AG10803 (cell line): ENCODE measurements at places on chromosomes 7 and 10.

DNA sequence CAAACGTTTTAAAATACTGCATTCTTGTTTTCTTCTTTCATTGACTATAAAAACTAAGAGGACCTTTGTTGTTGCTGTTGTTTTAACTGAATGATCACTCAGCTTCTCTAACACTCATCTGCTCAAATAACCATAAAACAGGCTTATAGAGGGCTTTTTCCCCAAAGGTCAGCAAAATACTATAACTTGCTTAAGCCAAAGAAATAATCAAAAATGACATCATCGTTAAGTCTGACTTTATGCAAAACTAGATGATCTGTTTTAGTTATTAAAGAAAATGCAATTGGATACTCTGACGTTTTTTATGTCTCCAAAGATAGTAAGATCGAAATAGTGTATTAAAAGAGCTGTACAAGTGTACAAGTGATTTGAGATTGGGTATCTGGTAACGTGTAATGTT lies 152.9 kb downstream of the SEMA3A start:
- DNase-seq: no peak

DNA sequence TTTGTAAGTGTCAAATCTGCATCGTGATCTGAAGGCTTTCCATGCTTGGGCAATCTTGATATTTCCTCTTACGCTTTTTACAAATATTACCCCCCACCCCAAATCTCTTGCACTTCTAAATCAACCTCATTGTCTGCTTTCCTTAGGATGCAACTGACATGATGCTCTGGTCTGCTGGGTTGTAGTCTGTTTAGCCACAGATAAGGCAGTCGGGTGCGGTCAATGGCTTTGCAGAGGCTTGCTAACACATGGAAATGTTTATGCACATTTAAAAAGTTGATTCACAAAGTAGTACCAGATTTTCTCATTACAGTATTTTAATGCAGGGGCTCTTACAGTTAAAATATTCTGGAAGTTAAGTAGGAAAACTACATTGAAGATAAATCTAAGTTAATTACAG lies 172.5 kb downstream of the BAMBI start:
- DNase-seq: peak; percentile 9

- DNase-seq: no peak
These were observed 79.4 kb downstream of the TRRAP start for GRCh38 chr7:98957766-98958165.

- DNase-seq: peak; percentile 74
These were observed 13.0 kb upstream of the WIPI2 start for GRCh38 chr7:5177060-5177459.

- no peak for DNase-seq
These were observed 195.2 kb downstream of the MDFIC start for GRCh38 chr7:115116773-115117715.

GRCh38 chr10:131435760-131436457 lies 124.4 kb upstream of the TCERG1L start:
- no peak for DNase-seq

GRCh38 chr10:108465871-108466641 lies 1301.5 kb upstream of the SORCS1 start:
- DNase-seq: peak; percentile 34

DNA sequence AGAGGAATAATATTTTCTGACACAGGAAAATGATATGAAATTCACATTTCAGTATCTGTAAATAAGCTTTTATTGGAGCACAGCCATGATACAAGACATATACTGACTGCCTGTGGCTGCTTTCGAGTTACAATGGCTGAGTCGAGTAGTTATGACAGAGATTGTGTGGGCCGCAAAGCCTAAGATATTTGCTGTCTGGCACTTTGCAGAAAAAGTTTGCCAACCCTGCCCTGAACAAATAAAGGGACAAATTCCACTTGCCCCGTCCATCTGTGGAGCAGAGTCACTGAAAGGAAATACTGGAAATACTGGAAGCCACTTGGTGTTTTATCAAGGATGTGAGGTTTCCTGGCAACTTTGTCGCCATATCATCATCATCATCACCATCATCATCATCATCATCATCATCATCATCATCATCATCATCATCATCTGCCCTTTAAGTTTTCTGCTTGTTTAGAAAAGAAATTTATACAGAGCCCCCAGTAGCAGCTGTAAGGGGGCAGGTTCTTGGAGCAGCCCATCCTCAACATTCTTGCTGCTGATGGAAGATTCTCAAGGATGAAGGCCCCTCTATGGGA lies 85.8 kb downstream of the TCF7L2 start:
- DNase-seq: peak; percentile 35

DNA sequence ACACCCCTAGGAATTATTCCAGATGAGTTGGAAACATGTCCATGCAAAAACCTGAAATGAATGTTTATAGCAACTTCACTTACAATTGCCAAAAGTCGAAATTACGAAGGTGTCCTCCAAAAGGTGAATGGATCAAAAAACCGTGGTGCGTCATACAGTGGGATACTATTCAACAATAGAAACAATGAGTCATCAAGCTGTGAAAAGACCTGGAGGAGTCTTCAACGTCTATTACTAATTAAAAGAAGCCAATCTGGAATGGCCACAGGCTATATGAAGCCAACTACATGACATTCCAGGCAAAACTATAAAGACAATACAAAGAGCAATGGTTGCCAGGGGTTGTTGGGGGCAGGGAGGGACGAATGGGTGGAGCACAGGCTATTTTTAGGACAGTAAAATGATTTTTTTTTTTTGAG lies 12.6 kb upstream of the PPP2R2D start:
- DNase-seq: no peak

DNA sequence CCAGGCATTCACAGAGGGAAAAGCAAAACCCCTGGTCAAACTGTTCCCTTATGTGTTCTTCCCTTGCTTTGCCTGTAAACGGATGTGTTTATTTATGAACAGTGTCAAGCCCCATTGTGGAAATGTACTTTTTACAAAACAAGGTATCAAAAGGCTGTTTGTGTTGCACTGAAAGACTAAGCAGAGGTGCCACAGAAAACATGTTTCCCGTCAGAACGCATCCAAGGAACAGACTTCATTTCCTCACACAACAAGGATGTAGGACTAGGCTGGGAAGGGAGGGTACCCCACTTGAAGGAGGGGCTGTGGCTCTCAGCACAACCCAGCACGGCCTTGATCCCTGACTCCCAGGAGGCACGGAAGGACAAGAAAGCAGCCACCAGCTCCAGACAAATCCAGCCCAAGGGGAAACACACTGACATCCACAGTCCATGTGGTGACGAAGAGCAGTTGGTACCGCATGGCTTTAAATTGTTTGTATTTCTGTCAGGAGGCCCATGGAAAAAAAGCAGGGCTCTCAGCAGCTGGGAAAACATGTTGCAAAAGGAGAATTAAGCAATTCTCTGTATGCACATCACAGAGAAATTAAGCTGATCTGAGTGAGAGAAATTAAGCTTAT lies 85.6 kb downstream of the RNF216 start:
- peak; percentile 84 for DNase-seq

DNA sequence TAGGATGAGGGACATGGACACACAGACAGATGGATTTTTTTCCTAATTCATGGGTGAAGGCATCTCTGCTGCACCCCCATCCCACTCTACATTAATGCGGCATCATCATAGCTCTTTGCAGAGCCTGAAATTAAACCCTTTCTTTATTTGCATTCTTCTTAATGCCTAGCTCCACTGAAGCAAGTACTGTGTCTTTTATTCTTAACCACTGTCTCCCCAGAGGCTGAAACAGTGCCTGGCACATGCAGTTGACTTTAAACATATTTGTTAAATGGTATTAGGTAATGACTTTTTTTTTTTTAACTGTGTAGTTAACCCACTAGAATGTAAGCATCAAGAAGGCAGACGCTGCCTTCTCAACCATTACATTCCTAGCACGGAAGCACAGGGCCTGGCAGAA lies 73.5 kb downstream of the SMURF1 start:
- no peak for DNase-seq

- DNase-seq: no peak
These were observed 660.7 kb upstream of the FOXK1 start for GRCh38 chr7:4021413-4021812.

- DNase-seq: no peak
These were observed 1.5 kb downstream of the AKR1C3 start for GRCh38 chr10:5095687-5096086.

- no peak for DNase-seq
These were observed 28.3 kb downstream of the CRCP start for GRCh38 chr7:66142996-66143395.

DNA sequence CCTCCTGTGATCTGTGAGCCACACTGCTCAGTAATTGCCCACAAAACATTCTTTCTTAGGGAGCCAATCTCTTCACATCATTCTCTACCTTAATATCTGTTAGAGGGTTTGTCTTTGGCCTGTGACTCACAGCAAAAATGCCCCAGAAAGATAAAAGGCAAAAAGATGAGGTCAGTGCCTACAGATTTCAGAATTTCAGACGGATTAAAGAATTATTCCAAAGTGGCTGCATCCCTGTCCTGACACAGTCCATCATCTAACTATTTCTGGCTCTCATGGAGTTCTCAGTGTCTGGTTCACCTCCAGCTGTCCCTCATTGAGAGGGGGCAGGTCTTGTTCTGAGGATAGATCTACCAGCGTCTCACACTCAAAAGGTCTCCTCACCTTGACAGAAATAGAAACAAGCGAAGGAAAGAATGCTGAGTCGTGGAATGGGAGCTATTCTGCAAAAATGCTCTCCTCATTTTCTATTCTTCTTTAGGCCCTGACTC lies 138.5 kb upstream of the AOAH start:
- no peak for DNase-seq

- no peak for DNase-seq
These were observed 191.3 kb upstream of the KLF14 start for GRCh38 chr7:130925136-130925794.

DNA sequence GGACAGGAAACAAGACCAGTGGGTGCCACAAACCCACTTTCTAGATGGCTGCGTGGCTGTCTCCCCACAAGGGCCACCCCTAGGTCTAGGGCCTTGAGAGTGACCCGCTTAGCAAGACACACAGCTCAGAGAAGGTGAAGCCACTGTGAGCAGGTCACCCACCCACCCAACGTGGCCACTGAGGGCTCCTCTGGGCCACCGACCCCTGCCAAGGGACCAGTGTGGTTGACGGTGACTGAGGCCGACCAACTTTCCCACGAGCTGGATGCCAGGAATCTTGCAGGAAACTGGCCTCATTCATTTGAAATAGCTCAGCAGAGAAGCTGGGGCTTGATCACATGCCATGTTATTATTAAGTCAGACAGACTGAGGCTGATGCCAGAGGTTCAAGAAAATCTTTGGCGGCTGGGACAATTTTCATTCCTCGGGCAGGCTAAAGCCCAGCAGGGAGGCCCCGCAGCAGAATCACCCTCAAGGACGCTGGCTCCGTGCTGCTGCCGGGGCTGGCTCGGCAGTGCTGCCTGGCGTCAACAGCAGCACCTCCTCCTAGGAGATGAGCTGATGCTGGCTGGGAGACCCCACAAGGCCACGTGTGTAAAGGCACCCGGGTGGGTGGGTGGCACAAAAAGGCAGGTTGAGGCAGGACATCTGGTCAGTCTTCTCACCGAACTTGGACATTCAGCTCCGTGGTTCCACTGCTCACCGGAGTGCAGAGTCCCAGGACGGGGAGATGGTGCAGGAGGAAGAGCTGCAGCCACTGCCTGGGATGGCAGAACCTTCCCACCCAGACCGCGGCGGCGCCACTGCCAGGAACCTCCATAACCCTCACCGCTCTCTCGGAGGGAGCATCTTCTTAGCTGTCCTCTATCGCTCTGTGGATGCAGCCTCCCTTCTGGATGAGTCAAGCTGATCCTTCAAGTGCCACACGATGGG lies 57.8 kb downstream of the ZRANB1 start:
- peak; percentile 97 for DNase-seq

- no peak for DNase-seq
These were observed 30.5 kb downstream of the TACC2 start for GRCh38 chr10:122019414-122019975.

DNA sequence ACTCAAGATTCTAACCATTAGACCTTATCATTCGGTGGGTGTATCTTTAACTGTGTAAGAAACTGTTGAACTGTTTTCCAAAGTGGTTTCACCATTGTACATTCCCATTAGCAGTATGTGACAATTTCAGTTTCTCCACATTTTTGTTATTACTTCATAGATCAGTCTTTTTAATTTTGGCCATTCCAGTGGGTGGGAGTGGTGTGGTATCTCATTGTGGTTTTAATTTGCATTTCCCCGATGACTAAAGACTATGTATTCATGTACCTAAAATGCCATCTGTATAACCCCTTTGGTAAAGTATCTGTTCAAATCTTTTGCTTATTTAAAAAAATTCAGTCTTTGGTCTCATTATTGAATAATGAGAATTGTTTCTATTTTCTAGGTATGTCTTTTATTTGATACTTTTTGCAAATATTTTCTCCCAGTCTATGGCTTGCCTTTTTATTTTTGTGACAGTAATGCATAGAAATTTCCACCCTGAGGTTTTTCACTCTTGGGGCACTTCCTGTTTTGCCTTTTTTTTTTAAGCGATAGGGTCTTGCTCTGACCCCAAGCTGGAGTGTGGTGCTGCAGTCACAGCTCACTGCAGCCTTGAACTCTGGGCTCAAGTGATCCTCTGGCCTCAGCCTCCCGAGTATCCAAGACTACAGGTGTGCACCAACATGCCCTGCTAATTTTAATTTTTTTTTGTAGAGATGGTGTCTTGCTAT lies 141.1 kb upstream of the ITGB1 start:
- peak; percentile 71 for DNase-seq

- no peak for DNase-seq
These were observed 67.8 kb downstream of the ABCC2 start for GRCh38 chr10:99850021-99850766.

GRCh38 chr7:33646891-33647391 lies 258.4 kb upstream of the BMPER start:
- DNase-seq: no peak
